ENCODE measurements at places on chromosomes 16 and 17.

- DNase-seq: no peak
These were observed 47.8 kb downstream of the BMERB1 start for GRCh38 chr16:15482068-15482747.

DNA sequence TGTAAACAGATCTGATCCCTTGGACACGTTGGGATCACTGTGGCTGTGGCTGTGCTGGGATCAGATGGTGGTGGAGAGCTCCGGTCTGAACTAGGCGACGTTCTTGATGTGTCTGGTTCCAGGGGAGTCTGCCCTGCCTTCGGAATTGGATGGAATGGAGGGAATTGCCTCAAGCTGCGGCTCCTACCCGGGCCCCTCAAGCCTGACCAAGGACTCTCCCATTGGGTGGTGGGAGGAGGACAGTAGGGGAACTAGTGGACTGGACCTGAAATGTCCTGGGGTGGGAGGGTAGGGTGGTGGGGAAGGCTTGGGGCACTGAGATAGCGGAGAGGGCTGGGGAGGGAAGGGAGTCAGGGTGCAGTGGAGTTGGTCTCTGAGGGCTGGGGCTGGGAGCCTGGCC, 3.2 kb upstream of the UBALD1 start:
- no peak for DNase-seq

GRCh38 chr16:58338205-58338604, 43.4 kb upstream of the PRSS54 start:
- no peak for DNase-seq

- no peak for DNase-seq
These were observed 306.9 kb upstream of the RBFOX1 start for GRCh38 chr16:7025616-7026190.

GRCh38 chr17:56710986-56711385, 117.5 kb downstream of the NOG start:
- DNase-seq: no peak

- no peak for DNase-seq
These were observed 66.0 kb downstream of the GNAO1 start for GRCh38 chr16:56257239-56257638.

DNA sequence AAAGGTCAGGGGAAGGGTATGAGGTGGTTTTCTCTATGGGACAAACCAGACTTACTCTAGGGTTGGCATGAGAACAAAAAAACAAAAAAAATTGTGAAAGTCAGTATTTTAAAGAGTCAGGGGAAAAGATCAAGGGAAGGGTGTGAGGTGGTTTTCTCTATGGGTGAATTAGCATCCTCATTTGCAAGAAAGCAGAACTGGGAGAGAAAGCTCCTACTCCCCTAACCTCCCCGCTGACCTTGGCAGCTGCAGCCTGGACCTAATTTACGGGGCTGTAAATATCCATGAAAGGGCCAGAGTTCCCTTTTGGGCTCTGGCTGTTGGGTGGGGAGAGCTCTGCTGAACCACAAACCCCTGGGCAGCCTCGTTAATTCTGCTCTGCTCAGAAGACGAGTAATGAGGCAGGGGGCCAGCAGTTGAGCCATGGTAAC, 10.6 kb downstream of the RHBDL3 start:
- DNase-seq: no peak

- DNase-seq: no peak
These were observed 11.7 kb downstream of the RNF213 start for GRCh38 chr17:80272366-80272765.

GRCh38 chr16:17219991-17220390, 250.8 kb downstream of the XYLT1 start:
- DNase-seq: no peak

DNA sequence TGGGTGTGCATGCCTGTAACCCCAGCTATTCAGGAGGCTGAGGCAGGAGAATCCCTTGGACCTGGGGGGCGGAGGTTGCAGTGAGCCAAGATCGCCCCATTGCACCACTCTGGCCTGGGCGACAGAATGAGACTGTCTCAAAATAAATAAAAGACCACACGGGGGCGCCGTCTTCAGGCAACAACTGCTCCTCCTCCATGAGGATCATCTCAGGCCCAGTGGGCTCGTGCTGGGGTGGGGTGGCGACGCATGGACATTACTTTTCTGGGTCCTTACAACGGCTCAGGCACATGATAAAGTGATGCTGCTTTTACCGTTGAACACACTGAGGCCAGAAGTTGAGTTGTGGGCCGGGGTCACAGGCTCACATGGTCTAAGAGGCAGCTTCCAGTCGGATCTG, 56.2 kb downstream of the PRMT7 start:
- DNase-seq: no peak

- DNase-seq: no peak
These were observed 182.1 kb downstream of the RPTOR start for GRCh38 chr17:80726558-80727408.

GRCh38 chr17:79784353-79785016, 6.5 kb downstream of the CBX2 start:
- DNase-seq: no peak

- no peak for DNase-seq
These were observed 6.2 kb upstream of the WFIKKN1 start for GRCh38 chr16:624526-625070.

- DNase-seq: no peak
These were observed 2.6 kb downstream of the OVCA2 start for GRCh38 chr17:2044263-2044894.

DNA sequence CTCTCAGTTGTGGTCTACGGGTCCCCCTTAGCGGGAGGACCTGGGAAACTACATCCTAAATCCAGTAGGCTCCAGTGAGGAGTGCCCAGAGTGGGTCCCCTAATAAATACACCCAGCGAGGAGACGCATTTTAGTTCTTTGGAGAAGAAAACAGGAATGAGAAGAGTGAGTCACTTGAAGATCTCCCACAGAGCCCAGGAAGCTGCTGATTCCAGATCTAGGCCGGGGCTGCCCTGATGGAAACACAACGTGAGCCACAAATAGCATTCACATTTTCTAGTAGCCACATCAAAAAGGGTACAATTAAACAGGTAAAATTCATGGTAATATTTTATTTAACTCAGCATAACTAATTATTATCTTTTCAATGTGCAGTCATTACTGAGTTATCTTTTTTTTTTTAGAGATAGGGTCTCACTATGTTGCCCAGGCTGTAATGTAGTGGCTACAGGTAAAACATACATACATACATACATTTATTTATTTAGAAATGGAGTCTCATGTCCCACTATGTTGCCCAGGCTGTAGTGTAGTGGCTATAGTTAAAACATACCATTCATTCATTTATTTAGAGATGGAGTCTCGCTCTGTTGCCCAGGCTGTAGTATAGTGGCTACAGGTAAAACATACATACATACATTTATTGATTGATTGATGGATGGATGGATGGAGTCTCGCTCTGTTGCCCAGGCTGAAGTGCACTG, 21.5 kb downstream of the FBXO31 start:
- no peak for DNase-seq

GRCh38 chr17:81404558-81405165, 9.4 kb downstream of the BAHCC1 start:
- DNase-seq: no peak

- DNase-seq: no peak
These were observed 58.7 kb downstream of the PITPNC1 start for GRCh38 chr17:67435786-67436185.

- no peak for DNase-seq
These were observed 19.2 kb downstream of the ZNF423 start for GRCh38 chr16:49836668-49837067.

- DNase-seq: no peak
These were observed 59.0 kb upstream of the TNRC6C start for GRCh38 chr17:77899498-77899897.

- no peak for DNase-seq
These were observed 163.5 kb downstream of the SDK2 start for GRCh38 chr17:73480740-73481139.

- no peak for DNase-seq
These were observed 738 bp upstream of the XPO6 start for GRCh38 chr16:28212532-28212873.

DNA sequence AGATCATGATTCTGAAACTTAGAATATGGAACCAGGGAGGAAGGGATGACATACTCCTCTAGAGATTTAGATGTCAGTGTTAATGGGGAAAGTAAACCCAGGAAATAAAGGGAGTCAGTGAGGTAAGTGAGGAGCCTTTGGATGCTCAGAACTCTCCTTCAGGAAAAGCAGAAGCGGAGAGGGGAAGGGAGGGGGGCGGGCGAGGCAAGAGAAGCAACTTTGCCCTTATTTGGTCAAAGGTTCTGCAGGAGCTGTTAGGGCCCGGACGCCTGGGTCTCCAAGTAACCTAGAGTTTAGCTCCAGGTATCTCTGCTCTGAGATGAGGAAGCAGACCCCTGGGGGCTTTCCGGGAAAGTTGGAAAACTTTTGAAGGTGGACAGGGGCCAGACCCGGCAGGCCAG, 1.3 kb downstream of the PFN1 start:
- DNase-seq: no peak

DNA sequence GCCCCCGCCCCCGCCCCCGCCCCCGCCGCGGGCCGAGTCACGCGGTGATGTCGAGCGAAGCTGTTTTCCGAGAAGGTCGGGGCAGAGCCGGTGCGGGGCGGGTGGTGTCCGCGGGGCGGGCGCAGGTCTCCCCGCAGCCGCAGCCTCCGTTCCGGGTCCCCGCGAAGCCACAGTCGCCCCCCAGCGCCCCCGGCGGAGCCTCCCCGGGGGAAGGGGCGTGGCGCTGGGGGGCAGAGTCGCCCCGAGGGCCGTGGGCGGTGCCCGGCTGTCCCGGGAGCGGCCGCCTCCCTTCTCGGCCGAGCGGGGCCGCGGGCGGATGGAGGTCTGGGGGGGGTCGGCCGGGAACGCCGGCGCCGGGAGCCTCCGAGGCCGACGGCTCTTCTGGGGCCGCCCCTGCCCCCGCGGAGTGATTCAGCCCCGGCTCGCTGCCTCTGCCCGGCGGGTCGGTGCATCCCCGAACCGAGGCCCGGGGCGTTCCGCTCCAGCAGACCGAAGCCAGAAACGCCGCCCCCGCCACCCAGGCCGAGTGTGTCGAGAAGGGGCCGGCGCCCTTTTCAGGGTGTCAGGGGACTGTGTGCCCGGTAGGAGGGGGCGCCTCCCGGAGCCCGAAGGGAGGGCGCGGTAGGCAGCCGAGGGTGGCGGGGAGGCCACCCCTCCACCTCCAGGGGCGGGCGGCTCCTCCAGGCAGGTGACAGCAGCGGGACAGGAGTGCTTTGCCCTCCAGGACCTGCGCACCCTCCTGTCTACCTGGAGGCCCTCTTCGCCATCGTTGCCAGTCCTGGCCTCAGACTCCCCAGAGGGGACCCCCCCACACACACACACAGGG, 1.7 kb downstream of the METRNL start:
- peak; percentile 36 for DNase-seq

DNA sequence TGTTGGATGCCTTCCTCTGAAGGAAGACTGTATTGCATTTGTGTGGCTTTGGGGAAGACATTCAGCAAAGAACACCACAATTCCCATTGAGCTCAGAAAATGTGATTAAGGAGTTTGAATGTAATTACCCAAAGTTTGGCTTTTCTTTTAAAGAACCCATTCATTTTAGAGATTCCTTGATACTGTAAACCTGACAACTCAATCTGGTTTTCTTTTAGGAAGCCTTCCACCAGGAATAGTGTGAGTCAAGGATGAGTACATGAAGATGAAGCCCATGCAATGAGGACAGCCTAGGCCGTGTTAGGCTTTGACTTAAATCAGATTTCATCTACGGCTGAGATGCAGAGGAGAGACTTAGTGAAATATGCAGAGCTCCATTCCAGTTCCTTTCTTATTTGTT, 271.7 kb upstream of the TBX2 start:
- no peak for DNase-seq

GRCh38 chr17:51995797-51996403, 162.6 kb downstream of the CA10 start:
- DNase-seq: no peak

DNA sequence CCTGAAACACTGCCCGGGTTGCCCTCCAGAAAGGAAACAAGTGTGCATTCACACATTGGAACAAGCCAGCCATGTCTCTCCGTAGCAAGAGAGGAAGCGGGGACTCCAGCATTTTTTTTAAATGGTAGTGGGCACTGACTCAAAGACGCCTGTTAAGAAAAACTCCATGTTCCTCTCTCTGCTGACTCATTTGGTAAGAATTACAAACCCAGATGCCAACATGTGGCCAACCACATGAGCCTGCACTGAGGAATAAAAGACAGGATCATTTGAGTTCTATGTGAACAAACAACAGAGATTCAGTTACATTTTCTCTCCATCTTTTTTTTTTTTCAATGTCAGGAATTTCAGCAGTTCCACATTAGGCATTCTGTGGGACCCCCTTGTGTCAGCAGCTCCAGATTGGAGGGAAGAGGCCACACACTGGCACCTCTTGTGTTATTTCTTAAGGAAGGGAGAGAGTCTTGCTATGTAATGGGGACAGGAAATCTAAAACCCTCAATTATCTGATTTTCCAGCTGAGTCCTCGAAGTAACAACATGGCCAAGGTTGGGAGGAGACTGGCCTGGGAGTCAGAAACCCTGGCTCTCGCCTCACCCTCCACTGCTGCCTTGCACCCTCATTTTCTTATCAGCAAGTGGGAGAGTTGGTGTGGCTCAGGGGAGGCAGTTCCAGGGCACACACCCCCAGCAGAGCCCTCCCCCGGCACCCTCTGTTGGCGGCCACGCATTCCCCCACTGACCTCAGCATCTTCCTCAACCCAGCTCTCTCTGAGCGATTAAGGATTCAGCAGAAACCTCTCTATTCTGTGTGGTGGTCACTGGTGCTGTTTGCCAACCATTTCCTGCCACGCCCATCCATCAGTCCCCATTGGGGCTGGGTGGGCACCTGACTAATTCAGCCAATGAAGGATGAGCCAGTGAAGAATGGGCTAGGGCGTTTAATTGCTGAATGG, 173.0 kb downstream of the FOXL1 start:
- no peak for DNase-seq

- DNase-seq: no peak
These were observed 28.2 kb upstream of the ZC3H18 start for GRCh38 chr16:88541831-88542616.

GRCh38 chr16:72937916-72938794, 109.8 kb downstream of the ZFHX3 start:
- DNase-seq: no peak

DNA sequence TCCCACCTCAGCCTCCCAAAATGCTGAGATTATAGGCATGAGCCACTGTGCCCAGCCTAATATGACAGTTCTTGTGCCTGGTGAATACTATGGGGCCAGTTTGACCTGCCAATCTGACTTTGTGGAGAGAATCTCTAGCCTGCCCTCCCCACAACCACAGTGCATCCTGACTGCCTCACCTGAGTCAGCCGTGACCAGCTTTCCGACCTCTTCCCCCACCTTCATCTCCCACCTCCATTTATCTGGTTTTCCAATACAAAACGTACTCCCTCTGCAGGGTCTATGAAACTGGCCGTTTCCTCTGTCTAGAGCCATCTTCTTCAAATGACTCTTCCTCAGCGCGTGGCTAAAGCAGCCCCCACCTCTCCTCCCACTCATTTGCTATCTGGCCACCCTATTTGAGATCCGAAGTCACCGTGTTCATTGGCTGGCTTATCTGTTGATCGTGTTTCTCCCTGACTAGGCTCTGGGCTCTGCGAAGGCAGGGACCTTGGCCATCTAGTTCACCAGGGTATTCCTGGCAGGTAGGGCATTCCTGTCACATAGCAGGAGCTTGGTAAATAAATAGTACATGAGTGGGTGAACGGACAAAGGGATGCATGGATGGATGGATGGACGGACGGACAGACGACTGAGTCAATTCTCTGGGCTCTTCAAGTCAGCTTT, 22.3 kb upstream of the PLLP start:
- DNase-seq: no peak

GRCh38 chr16:70430667-70431536, 8.0 kb downstream of the ST3GAL2 start:
- DNase-seq: peak; percentile 30
